ENCODE measurements at places on chromosomes 5 and 9. TPM values are rescaled to one million over a fixed set of nuclear protein-coding genes. Genes with fewer than 3 reads are reported as not detected.
A peak's percentile ranks its signal among the peaks of the same experiment; 100 is the strongest.

Gene CBY3
- polyA plus RNA-seq, result 0.26 TPM

Gene SMIM33
- 0.07 TPM for polyA plus RNA-seq

DNA sequence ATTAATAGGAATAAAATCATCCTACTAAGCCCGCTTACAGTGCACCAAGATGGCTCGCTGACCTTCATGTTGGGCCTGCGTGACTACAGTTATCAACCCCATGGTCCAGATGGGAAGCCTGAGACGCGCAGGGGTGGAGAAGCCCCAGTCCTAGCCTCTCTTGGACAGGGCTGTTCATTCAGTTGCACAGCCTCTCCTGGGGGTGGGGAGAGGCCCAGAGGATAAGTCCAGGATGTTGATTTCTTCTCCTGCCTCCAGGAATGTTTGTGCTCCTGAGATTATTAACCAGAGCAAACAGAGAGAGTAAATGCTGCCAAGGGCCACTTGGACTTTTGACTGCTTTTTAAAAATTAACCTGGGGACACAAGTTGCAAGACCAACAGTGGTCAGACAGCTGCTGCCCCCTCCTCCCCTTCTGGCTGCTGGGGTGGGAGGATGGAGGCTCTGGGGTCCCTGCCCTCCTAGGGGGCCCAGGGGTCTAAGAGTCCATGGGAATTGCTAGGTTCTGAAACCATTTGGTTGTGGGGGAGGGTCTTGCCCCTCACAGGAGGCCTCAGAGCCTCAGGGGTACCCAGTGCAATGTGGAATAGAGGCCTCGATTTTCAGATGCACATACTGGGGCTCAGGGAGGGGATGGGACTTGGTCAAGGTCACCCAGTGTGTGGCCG, 2.8 kb upstream of the AMBP start:
- DNase-seq, result peak; percentile 58

GRCh38 chr9:73200694-73201452, 49.2 kb downstream of the ANXA1 start:
- no peak for DNase-seq

DNA sequence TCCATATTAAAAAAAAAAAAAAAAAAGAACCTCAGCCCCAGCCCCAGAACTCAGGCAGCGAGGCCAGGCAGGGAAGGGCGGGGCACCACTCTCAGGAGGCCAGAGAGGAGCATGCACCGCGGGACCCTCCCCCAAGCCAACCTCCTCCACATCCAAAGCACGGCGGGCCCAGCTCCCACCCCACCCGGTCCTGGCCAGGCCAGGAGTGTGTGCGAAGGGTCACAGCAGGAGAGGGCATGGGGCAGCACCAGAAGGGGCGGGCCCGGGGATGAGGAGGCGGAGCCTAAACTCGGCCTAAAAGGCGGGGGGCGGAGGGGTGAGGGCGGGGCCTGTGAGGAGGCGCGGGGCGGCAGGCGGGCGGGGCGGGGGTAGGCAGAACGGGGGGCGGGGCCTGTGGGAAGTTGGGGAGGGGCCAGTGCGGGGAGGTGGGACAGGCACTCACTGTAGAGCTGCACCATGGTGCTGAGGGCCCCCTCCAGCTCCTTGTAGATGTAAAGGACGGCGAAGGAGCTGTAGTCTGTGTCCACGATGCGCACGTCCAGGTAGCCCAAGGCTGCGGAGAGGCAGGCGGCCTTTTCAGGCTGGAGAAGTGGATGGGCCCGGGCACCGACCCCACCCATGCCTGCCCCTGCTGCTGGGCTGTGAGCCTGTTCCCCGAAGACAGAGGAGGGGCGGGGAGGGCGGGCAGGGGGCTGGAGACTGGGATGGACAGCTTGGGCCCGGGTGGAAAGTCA, 1.2 kb downstream of the LCN15 start:
- no peak for DNase-seq
